ENCODE measurements at places on chromosomes 1 and 21.

DNA sequence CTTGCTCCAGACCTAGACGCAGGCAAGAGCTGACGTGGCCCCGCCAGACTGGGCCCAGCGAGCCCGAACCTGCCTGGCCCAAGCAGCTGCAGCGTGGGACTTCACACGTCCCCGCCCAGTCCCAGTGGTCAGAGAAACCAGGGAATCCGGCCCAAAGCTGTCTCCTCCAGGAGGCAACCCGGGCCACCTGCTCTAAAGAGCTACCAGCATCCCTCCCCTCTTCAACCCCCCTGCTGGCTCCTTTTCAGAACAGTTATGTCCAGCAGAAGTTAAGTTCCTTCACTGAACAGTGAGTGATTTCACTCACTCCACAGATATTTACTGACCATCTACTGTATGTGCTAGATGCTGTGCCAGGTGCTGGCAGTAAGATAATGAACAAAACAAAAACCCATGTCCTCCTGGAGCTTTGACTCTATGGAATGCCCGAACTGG lies 2.1 kb upstream of the EFNA1 start:
- DNase-seq = no peak

DNA sequence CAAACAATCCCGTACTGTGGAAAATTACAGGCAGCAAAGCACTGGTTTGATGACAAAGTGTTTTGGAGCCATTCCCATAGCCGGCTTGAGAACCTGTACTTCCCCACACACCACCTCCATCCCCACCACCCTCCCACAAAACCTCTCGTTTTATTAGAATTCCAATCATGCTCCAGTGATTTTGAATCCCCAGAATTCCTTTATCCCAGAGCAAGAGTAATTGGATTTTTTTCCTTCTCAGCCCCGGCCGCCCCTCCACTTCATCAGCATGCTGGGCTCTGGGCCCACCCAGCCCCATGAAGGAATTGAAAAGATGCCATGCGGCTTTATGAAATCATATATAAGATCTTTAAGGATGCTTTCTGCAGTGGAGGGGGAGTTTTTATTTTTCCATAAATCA lies 136.6 kb downstream of the OMA1 start:
- DNase-seq = no peak

GRCh38 chr1:41493117-41493536 lies 8.6 kb upstream of the EDN2 start:
- no peak for DNase-seq

GRCh38 chr1:22772014-22772413 lies 61.4 kb downstream of the EPHB2 start:
- DNase-seq = no peak

DNA sequence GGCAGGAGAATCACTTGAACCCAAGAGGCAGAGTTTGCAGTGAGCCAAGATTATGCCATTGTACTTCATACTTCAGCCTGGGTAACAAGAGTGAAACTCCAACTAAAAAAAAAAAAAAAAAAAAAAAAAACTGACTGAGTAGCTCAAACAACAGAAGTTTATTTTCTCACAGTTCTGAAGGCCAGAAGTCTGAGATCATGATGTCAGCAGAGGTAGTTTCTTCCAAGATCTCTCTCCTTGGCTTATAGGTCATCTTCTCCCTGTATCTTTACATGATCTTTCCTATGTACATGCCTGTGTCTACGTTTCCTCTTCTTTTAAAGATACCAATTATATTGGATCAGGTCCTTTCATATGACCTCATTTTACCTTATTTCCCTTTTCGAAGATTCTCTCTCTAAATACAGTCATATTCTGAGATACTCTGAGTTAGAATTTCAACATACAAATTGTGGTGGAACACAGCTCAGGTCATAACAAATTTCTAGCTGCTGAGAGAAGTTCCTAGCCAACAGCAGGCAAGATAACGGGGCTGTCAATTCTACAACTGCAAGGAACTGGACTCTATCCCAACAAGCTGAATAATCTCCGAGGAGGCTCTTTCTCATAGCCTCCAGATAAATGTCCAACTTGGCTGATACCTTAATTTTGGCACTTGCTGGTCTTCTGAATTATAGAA lies 187.7 kb upstream of the ADAMTS5 start:
- no peak for DNase-seq

DNA sequence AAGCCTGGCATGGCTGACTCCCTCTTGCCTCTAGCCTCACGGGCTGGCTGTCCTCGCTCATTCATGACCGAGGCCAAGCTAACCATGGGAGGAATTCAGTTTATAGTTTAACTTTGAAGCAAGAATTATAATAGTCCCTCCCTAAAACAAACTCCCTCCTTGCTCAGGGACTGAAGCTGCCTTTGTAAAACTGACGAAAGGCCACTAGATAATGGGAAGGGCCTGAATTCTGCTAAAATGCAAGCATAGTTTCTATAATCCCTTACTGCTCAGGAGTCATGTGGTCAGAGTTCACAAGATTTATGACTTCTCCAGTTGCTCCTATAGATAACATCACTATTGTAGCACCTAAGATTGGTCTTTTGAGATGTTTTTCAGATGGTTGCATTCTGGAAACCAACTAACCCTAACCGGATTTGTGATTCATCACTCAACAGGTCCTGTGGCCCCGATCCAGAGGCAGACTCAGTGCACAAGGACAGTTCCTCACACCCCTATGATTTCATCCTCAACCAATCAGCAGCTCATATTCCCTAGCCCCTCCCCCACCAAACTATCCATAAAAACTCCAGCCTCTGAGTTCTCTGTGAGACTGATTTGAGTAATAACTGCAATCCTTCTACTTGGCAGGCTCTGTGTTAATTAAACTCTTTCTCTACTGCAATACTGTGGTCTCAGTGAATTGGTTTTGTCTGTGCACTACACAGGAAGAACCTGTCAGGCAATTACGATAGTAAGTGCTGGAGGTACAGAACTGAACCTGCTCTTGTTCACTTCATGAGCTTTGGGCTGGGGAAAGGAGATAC lies 26.4 kb downstream of the HHIPL2 start:
- DNase-seq = no peak

DNA sequence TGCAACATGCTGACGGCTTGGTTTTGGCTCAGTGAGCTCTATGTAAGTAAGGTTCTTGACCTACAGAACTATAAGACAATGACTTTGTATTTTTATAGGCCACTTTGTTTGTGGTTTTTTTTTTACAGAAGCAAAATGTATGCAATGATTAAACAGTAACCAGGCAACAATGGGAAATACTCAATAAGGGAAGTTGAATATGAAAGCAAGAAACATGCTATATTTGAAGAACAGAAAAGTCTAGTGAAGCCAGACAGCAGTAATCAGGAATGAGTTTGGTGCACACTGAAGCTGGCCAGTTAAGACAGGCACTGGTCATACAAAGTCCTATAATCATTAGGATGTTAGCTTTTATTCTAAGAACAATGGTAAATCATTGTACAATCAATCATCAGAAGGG lies 1926.8 kb downstream of the NCAM2 start:
- DNase-seq = no peak

Data from NCI-H446 treated with DMSO at 0.1 percent for 48 hours (cell line).